ENCODE measurements at places on chromosomes 3 and 15.
A peak's percentile ranks its signal among the peaks of the same experiment; 100 is the strongest.

GRCh38 chr15:81012588-81012987, 11.9 kb downstream of the TLNRD1 start:
- no peak for DNase-seq

- DNase-seq, result no peak
These were observed 45.5 kb downstream of the CTNNB1 start for GRCh38 chr3:41244620-41245336.

DNA sequence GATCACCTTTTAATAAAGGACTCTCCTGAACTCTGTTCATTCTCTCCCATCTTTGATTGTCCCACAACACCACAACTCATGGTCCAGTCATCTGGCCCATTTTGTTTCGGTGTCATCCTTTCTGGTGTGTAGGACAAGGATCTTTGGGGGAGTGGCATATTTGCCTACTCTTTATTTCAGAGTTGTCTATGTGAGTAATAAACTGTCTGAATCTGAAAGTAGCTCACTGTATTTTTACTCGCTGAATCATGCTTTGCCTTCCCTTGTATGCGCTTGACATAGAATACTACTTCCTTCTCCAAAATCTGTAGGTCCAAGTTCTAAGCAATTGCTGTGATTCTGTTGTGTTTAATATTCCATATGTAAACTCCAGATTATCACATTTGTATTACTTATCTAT, 29.9 kb upstream of the NOX5 start:
- DNase-seq, result no peak

- DNase-seq, result no peak
These were observed 57.7 kb upstream of the BNIP2 start for GRCh38 chr15:59746777-59747176.

- no peak for DNase-seq
These were observed 19.8 kb downstream of the DGKG start for GRCh38 chr3:186342197-186342596.

- no peak for DNase-seq
These were observed 32.9 kb upstream of the CTSH start for GRCh38 chr15:78977591-78978347.

DNA sequence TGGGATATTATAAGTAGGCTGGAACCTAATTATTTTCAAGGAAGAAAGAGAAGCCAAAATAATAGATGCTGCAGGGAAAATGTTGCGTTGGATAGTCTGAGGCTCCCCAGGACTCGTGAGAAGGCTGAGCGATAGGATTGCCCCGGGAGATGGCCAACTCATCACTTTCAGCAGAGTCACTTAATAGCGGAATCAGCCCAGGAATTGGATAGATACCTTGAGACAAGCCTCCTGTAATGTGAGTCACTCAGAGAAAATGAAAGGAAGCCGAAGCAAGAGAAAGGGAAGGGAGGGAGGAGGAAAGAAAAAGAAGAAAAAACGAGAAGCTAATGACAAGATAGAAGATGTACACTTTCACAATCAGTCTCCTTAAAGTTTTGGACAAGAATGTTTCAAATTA, 94.3 kb downstream of the SQOR start:
- DNase-seq, result no peak

- DNase-seq, result no peak
These were observed 24.9 kb upstream of the GLCE start for GRCh38 chr15:69135499-69135898.

DNA sequence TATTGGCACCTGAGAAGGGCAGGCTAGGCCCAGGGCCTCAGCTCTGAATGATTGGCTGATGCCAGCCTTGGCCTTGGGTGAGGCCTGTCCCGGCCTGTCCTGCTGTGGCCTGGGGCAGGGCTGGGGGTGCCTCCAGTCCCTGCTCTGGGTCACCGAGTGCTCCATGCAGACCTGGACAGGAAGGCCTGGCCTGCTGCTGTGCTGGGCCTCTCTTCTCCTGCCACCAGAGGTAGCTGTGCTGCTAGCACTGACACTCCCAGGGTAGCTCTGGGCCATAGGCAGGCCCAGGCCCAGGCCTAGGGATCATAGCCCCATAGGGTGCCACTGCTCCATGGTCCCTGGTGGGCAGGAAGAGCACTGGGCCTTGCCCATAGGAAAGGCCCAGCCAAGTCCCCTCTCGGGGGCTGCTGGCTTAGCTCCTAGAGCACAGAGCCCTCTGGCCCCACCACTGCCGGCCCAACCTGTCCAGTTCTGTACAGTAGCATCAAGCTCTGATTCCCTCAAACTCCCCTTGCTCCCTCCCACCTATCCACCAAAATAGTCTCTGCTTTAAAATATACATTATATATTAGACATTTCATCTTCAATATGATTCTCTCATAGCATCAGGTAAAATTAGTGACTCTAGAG, 18.2 kb downstream of the ABTB1 start:
- no peak for DNase-seq

DNA sequence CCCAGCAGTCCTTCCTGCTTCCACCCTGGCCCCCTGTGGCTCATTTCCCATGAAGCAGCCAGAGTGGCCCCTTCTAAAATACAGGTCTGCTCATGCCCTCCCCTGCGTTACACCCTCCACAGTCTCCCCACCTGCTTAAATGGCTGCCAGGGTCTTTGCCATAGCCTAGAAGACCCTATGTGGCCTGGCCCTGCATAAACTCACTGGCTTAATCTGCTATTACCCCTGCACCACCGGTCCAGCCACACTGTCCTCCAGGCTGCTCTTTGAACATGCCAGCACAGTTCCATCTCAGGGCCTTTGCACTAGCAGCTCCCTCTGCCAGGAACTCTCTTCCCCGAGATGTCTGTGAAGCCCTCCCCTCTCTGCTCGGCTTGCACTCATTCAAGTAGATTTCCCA, 166.8 kb downstream of the NTRK3 start:
- no peak for DNase-seq

GRCh38 chr3:45592405-45592804, 2.1 kb upstream of the LIMD1 start:
- no peak for DNase-seq

DNA sequence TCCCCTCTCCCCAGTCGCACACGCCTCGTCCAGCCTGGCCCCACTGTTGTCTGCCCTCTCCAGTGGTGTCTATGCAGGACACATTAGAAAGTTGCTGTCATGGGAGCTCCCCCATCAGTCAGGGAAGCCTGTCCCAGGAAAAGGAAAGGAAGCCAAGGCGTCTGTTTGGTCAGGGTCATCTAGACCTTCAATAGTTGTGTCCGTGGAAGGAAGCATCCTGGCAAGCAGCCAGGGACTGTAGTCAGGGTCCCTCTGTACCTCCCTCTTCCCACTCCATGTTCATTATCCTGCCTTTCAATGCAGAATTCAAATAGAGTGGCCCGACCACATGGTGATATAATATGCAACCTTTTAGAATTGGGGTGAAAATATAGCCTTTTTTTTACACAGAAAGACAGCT, 60.7 kb upstream of the RAB6B start:
- DNase-seq, result no peak

DNA sequence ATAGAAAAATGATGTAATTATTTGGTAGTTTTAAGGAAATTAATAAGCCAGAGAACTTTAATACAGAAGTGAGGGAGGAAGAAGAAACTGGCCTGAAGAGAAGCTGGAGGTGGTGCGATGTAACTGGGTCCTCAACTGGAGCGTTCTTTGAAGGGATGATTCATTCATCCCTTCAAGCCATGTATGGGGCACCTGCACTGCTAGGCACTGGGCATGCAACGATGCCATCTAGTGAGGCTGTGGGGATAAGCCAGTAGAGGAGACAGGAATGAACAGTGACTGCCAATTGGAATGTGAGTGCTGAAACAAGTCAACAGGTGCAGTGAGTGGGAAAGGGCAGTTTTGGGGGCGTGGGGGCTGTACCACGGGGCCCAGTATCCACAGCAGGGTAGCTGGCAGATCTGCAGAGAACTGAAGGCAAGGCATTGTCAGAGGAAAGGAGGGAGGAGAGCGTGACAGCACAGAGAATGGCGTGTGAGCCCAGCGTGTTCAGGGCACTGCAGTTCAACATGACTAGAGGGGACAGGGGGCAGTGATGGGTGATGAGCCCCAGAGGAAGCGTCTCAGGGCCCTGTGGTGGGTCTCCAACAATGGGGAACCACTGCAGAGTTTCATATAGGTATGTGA, 3.8 kb upstream of the KIF23 start:
- no peak for DNase-seq

GRCh38 chr15:52466134-52466701, 62.5 kb downstream of the MYO5A start:
- peak; percentile 29 for DNase-seq

DNA sequence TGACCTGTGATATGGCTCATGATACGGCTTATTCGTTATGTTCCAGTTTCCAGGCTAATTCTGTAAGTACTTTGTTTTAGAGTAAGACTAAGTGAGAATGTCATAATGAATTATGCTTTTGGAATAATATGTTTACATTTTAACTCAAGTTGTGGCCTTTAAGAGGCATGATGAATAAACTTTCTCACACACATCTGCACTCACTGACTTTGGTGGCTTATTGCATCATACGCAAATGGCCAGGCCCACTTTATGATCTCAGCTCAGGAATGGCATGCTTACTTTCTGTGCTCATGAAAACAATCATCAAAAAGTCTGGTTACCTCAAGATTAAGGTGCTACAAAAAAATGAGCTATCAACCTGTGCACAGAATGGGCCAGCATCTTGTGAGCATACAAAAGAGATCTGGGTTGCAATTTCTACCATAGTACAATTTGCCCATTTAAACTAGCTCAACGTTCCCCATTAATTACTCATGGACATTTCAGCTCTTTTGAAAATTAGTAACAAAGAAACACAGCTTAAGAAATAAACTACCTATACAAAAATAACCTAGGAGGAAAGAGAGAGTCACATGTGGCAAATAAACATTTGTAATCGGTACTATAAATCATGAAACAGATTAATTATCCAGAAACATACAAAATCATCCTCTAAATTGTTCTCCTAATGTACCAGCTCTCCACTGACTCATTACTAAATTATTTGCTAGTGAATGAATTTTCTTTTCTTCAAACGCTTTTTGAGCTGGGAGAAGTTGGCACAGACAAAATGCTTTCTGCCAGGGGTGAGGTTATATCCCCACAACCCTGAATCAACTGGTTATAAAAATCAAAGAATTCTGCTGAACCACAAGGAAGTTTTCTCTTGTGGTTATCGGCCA, 439.0 kb upstream of the ADAMTS9 start:
- DNase-seq, result no peak

GRCh38 chr15:56965231-56966013, 47.0 kb downstream of the TCF12 start:
- no peak for DNase-seq

- no peak for DNase-seq
These were observed 1.7 kb upstream of the CCR8 start for GRCh38 chr3:39327746-39328349.

- DNase-seq, result no peak
These were observed 85.7 kb downstream of the ST6GAL1 start for GRCh38 chr3:187015903-187016638.

- no peak for DNase-seq
These were observed 162.9 kb downstream of the TIGIT start for GRCh38 chr3:114456742-114457141.

GRCh38 chr15:45794712-45795439, 160.0 kb downstream of the SQOR start:
- no peak for DNase-seq

DNA sequence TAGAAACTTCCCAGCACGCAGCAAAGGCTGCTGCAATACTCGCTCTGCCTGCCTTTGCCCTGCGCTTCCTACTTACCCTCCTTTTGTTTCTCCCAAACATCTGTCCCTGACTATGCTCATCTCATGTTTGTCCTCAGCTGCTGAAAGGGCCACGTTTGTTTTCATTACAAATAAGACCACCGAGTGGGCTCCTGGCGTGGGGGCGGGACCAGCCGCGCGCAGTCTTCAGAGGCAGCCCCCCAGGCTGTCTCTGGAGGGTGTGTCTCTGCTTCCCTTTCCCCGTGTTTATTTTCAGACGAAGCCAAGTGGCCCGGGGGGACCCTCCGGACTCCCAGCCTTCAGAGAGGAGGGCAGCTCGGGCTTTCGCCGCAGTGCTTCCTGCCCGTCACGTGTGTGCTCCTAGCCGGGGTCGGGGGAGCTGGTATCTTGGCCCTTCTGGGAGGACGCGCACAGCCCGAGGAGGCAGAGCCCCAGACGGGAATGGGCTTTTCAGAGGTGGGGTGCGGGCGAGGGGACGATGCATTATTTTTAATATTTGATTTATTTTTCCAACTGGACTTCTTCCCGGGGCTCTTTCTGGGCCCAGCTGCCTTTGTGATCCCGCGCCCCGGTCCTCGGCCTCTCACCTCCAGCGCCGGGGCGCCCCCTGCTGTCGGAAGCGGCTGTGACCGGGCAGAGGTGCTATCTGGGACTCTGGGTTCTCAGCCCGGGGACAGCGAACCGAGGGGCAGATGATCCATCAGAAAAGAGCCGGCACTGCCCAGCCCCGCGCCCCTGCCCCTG, 70.0 kb upstream of the CGNL1 start:
- DNase-seq, result peak; percentile 81

DNA sequence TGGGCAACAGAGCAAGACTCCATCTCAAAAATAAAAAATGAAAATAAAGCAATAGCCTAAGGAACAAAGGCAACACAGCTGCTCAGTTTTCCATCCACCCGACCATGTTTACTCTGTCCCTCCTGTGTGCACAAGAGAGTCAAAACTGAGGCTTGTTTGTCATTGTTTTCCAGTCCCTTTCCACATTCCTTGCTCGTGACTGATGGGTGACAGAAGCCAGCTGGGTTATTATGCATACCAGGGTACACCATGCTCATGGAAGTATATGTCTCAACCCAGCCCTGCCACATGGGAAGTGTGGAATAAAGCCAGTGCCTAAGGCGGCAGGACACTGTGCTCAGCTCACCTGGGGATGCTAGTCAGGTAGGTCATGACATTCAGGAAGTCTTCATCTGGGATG, 49.5 kb downstream of the MCF2L2 start:
- DNase-seq, result no peak

GRCh38 chr3:186406669-186407635, 44.9 kb upstream of the DGKG start:
- no peak for DNase-seq

DNA sequence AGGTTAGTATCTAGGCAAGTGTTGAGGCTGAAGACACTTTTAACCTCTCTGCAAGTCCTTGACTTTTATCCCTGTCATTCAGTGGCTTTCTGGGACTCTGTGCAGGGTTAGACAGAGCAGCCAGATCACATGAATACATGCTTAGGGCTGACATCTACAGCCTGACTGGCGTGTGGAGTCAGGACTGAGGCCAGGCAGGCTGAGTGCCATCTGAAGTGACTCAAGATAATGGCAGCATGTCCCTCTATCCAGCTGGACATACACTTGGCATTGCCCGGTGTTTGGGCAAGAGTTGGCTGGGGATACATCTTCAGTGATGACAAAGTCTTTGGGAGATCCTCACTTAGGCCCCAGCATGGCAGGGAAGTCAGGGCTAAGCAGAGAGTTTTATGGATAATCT, 22.4 kb downstream of the DUOX2 start:
- DNase-seq, result no peak

DNA sequence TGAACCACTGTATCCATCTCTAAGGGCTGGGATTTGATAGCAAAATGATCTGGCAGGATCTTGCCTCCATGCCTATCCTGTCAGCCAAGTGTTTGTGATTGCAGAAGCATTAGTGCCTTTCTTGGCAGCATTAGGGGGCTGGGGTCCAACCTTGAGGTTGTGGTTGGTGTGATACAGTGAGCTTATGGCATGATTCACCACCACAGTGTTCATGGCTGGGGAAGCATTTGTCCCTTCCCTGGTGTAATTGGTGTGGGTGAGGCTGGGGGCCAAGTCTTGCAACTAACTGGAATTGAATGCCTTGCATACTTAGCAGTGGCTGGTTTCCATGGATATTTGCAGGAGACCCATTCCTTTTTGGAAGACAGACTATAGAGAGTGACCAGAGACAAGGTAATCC, 271.0 kb upstream of the TBL1XR1 start:
- DNase-seq, result no peak

- no peak for DNase-seq
These were observed 17.5 kb upstream of the EIF2B5 start for GRCh38 chr3:184117636-184118035.
